Activated CD8-positive, alpha-beta T cell treated with anti-CD3 and anti-CD28 coated beads for 36 hours (primary cell): ENCODE measurements at places on chromosomes 7 and 10. TPM values are rescaled to one million over a fixed set of nuclear protein-coding genes. Genes with fewer than 3 reads are reported as not detected.

The MKX gene
- total RNA-seq = 1.1 TPM

The DIP2C gene
- total RNA-seq = 0.95 TPM

The PRLHR gene
- not detected for total RNA-seq

The LIPA gene
- total RNA-seq = 20.4 TPM

The FAM25C gene
- total RNA-seq = not detected

The GPRIN2 gene
- total RNA-seq = not detected

The WEE2 gene
- total RNA-seq = not detected

The UBE2D4 gene
- total RNA-seq = 8.8 TPM

The SEMA3D gene
- total RNA-seq = not detected

The SPDYE11 gene
- not detected for total RNA-seq

The STEAP1 gene
- total RNA-seq = 0.27 TPM

The TNS3 gene
- total RNA-seq = 0.16 TPM

The OPALIN gene
- not detected for total RNA-seq

The LIPK gene
- not detected for total RNA-seq

The PRR15 gene
- not detected for total RNA-seq

The FAM237B gene
- not detected for total RNA-seq

The TMEM213 gene
- not detected for total RNA-seq

The PRSS2 gene
- total RNA-seq = not detected

The GAD2 gene
- total RNA-seq = not detected

The IKZF1 gene
- total RNA-seq = 277 TPM

The KLHL7 gene
- total RNA-seq = 17.1 TPM

The ATP5MK gene
- total RNA-seq = 425 TPM
